ENCODE measurements at places on chromosomes 3 and 15. TPM values are rescaled to one million over a fixed set of nuclear protein-coding genes. Genes with fewer than 3 reads are reported as not detected.

DNA sequence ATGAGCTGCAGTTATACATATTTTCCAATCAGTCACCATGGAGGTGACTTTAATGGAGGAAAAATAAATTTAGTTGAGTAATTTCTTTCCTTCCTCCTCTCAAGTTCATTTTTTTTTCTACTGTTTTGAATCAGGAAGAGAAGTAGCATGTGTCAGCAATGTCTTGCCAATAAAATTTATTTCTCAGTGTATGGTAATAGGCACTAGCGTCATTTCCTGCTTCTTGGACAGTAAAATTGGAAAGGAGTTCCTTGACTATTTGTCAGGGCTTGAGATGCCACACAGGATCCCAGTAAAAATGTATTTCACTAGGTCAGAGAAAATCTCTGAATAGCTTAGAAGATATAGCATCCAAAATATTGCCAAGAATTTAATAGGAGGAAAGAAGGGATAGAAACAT, 605.9 kb downstream of the ROBO1 start:
- DNase-seq = no peak

DNA sequence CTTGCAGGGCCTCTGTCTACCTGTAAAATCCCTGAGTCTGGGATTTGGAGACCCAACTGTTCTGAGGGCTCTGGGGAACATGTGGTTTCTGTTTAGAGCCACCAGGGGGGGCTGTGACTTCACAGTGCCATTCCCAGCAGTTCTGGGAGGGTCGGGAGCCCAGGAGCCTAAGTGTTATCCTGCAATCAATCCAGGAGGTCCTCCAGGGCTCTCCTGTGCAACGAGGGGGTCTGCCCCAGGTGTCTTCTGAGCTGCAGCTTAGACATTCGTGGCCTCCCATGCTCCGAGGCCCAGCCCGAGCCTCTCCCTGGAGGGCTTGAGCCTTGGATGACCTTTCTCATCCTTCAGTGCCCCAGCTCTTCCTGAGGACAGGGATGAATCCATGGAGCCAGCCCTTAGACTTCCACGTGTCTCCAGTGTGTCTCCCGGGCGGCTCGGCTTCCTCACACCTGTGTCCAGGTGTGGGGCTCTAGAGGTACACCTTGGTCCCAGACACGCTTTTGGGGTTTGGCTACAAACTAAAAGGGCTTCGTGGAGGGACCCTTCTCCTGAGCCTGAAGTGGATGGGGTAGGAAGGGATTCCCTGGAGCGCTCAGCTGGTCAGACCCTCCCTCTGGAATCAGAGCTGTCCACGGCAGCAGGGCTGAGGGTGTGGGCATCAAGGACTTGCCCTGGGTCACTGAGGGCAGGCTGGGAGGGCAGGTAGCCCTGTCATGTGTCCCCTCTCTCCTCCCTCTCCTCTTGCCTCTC, 20.3 kb upstream of the ABTB1 start:
- DNase-seq = no peak

DNA sequence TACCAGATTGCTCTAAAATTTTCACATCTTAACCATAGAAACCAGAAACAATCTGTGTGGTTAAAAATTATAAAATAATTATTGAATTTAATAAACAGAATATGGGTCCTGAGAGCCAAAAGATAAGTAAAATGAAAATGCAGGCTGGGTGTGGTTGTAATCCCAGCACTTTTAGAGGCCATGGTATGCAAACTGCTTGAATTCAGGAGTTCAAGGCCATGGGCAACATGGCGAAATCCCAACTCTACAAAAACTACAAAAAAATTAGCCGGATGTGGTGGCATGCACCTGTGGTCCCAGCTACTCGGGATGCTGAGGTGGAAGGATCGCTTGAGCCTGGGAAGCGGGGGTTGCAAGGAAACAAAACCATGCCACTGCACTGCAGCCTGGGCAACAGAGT, 236.1 kb downstream of the STAG1 start:
- no peak for DNase-seq

DNA sequence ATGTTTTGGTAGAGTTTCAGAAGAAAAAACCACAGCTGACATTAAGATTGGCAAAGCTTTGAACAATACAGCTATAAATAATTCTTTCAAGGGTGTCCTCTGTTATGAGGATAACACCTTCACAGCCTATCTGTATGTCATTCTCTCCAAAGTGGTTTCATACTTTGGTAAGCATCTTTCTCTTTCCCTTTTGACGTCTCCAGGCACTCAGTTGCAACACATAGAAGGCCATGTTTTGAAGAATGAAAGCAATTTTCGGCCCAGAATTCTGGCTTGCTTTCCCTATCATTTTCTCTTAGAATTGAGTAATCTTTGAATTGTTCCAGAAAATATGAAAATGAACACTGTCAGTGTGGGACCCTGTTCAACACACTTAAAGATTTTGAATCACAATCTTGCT, 200.0 kb upstream of the CBLB start:
- DNase-seq = no peak

GRCh38 chr3:36494461-36495109, 114.3 kb downstream of the STAC start:
- no peak for DNase-seq

GRCh38 chr3:193879864-193880242, 256.1 kb upstream of the HES1 start:
- no peak for DNase-seq

DNA sequence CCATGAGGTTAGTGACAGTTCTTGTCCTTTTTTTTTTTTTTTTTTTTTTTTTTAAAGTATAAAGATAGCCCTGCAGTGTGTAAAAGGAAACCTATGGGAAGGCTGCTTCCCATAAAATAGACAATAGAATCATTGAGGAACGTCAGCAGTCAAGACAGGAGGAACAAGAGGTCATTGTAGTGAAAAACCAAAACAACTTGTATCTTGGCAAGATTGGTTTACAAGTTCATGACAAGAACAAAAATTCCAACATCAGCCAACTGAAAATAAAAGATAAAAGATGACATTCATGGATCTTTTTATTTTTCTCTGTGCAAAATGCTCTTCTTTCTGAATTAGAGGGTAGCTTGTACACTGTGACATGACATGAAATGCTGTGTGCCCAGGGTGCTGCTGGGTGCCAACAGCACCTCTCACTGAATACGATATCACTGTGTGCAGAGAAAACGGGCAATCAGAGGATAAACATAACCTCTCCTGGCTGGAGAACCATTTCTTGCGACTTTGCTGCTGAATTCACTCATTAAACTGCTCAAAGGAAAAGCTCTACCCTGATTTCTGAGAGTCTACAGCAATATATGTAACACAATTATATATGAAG, 30.1 kb upstream of the IP6K2 start:
- DNase-seq = no peak

- no peak for DNase-seq
Measured at GRCh38 chr15:63474810-63475316, 29.5 kb upstream of the USP3 start.

GRCh38 chr3:110685630-110686029, 386.0 kb upstream of the NECTIN3 start:
- DNase-seq = no peak

GRCh38 chr3:39277893-39278615, 1.8 kb downstream of the CX3CR1 start:
- no peak for DNase-seq

GRCh38 chr15:73530649-73531048, 87.7 kb downstream of the REC114 start:
- no peak for DNase-seq

DNA sequence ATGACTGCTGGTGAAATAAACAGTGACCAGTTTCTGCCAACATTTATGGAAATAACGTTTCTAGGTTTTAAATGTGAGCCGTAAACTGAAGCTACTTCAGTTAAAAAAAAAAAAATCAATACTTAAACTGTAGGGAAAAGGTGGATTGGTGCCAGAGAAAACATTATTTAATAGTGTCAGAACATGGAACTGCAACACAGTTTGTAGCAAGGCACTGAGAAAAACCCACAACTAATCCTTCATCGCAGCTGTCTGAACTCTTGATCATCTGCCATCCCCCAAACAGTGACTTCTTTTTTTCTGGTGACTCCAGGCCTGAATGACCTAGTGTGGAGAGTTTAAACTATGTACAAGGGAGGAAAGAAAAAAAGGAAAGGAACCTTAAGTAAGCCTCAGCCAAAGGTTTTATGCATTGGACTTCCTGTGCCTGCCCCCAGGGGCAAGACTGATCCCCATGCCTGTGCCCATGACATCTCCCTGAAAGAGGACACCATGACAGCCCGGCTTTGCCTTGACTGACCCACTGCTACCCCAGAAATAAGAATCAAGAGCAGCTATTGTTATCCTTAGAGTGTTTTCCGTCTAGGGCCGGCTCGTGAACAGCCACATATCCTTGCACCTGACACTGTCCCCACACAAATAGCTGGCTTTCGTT, 33.1 kb downstream of the CRTAP start:
- DNase-seq = no peak

DNA sequence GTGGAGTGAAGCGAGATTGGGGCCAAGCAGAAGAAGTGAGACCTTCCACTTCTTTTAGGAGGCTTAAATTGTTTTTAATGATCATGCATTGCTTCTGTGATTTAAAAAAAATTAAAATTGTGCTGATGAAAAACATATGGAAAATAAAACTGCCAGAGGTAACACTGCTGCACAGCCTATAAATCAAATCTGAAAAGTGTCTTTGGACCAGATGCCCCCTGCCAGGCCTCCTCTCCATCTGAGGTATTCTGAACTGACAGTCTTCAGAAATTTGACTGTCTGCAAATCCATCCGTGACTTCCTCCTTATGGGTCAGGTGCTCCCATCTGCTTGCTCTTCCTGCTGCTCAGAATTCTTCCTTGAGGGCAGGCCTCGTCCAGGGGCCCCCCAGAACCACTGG, 108.5 kb upstream of the NR2E3 start:
- no peak for DNase-seq

DNA sequence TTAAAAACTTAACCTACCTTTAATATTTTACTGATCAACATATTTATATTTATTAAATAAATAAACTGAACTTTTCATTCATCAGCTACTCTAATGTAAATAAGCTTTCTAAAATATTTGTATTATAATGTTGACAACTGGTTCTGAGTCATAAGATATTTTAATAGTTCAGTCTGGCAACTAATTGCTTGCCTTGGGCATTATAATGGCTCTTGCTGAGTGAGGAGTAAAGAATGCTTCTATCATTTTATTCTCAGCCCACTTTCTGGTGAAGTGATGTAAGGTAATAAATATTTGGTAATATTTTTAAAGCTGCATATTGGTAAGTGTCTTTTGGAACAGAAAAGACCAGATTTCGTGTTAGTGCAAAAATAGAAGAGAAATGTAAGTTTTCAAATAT, 81.5 kb downstream of the DIPK2A start:
- no peak for DNase-seq

DNA sequence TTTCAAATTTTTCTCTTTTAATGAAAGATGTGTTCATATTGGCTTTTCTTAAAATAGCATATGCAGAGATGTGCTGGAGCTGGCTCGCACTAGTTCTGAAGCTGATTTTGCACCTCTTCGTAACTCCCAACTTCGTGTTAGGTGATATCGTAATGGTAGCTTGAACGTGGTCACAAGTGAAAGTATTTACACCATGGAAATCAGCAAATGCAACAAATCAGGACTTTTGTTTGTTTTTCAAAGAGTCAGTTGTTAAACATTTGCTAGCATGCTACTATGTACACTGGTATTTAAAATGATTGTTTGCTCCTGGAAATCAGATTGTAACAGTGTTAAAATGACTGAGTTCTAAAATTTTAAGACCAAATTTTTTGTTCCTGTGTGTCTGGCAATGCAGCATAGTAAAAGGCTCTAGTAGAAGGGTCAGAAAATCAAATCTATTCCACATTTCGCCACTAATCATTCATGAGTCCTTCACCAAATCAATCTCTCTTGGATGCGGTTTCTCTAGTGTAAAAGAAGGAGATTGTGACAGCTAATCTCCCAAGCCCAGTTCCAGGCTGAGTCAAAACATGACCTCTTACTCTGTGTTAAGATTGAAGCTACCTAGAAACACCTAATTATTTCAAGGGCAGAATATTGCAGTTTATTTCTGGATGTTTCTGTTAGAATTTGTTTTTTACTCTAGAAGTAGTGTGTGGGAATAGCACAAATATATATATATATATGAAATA, 34.3 kb upstream of the CMC1 start:
- no peak for DNase-seq

DNA sequence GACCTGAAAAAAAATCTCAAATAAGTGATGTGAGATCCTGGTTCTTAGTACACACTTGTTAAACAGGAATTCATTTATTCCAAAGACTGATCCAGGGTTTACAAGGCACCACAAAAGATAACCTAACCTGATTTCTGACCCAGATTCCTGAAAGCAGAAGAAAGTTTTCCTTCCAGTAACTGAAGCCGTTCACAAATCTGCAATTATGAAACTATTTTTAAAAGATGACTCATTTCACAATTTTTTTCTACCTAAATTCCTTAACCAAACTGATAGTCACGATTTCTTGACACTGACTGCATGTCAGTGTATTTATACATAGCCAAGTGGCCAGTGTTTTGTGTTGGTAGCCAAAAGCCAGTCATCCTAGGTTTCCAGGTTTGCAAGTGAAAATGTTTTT, 17.1 kb downstream of the SLC9A9 start:
- DNase-seq = no peak

DNA sequence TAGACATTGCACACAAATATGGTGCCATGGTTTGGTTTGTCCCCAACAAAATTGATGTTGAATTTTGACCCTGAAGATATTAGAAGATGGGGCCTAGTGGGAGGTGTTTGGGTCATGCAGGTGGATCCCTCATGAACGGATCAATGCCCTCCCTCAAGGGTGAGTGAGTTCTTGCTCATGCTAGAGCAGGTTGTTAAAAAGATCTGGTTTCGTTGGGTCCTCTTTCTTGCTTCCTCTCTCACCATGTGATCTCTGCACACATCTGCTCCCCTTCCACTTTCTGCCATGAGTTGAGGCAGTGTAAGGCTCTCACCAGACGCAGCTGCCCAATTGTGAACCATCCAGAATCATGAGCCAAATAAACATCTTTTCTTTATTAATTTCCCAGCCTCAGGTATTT, 87.8 kb upstream of the MDFIC2 start:
- no peak for DNase-seq

Gene BDH1
- 44.2 TPM for polyA plus RNA-seq

Gene ETV5
- 28.9 TPM for polyA plus RNA-seq

Gene IL12A
- 0.85 TPM for polyA plus RNA-seq

Gene SMCO1
- polyA plus RNA-seq = not detected

Gene CCDC39
- polyA plus RNA-seq = 5.4 TPM

Gene GOLGA6L10
- polyA plus RNA-seq = 3.7 TPM

Gene FBXW12
- polyA plus RNA-seq = 0.50 TPM

Gene ACAN
- polyA plus RNA-seq = 4.8 TPM
